ENCODE measurements at places on chromosomes 7 and 10. TPM values are rescaled to one million over a fixed set of nuclear protein-coding genes. Genes with fewer than 3 reads are reported as not detected.

DNA sequence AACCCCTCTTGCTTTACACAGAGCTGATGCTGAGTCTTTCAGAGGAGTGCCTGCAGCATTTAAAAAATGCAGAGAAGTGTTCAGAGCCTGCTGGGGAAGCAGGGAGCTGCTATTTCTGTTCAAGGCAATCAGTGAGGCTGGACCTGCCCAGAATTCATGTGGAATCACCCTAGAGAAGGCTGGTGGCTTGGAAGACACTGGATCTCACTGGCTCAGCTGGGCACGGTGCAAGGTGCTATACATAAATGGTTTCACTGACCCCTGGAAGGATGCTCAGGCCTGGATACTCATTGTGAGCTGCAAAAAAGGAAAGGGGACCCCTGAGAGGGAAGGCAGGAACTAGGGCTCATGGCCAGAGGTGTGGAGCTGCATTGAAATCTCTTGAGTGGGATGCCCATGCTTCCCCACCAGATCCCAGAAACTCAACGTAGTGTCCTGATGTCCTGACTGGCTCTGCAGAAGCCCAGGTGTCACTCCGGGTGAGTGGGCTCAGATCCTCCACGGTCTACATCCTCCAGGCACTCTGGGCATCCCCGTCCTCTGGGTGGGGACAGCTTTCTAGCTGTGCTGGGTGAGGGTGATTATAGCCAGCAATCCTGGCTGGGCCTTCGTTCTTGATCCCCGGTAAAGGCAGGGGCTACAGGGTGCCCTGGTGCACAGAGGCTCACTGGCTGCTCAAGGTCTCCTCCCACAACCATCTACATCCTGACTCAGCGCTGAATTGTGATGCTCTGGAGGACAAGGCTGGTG lies 77.2 kb upstream of the TNS3 start:
- no peak for DNase-seq

DNA sequence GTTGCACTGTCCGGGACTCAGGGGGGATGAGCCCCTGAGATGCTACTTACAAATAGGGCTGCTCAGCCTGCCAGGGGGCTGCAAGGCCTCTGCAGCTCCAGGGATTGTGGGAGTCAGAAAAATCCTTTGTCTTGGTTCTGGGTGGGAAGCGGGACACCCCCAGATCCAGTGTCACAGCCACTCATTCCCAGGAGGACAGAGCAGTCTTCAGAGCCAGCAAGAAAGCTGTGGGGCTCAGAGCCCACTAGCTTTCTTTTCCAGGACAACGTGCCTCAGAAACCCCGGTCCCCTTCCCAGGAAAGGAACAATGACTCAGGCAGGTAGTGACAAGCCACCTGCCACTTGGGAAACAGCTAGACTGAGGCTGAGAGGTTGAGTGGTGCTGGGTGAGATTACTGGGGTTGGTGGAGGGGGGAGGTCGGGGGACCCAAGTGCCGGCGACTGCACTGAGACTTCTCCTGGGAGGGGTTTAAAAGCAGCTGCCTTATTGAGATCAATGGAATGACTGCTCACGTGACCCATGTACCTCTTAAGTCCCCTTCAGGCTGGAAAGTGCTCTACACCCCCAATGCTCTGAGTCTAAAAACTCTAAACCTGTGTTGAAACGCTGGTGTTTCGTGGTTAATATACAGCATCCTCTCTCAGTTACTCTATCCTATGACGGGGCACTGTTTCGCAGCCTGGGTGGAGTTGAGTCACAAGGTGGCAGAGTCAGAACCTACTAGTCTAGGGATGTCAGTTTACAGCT lies 123.6 kb downstream of the UBE2H start:
- DNase-seq = no peak

DNA sequence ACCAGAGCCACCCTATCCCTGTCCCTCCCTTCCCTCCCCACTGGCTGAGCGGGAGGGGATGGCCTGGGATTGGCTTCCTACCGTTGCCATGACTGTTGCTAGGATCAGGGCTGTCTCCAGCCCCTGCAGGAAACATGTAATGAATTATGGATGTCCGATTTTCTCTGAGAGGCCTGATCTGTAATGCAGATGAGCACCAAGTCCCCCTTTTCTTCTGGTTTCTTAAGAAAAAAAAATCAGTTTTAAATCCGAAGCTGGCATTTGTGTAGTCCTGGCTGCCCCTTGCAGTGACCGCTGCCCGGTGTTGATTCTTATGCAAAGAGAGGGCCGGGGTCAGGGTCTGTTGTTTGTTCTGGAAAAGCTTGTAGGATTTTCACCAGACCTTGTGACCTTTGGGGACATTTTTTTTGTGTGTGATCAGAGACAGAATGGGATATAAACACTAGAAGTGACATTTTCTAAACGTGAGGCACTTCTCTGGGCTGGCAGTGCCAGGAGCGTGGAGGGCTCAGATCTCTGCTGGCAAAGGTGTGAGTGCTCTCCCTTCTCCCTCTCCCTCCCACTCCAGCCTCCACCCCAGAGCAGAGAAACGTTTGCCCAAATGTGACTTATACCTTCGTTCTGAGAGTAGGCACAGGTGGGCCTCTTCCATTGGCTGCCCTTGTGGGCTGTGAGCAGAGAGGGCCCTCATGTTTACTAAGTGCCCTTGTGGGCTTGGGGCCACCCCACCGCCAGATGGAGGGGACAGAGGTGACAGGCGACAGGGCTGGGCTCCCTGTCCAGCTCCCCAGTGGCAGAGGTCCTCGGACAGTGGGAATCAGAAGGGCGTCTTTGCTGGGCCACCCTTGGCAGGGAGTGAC lies 127.5 kb downstream of the DNAJB6 start:
- no peak for DNase-seq

- DNase-seq = no peak
Observed at GRCh38 chr7:12839508-12840153, 152.2 kb downstream of the ARL4A start.

DNA sequence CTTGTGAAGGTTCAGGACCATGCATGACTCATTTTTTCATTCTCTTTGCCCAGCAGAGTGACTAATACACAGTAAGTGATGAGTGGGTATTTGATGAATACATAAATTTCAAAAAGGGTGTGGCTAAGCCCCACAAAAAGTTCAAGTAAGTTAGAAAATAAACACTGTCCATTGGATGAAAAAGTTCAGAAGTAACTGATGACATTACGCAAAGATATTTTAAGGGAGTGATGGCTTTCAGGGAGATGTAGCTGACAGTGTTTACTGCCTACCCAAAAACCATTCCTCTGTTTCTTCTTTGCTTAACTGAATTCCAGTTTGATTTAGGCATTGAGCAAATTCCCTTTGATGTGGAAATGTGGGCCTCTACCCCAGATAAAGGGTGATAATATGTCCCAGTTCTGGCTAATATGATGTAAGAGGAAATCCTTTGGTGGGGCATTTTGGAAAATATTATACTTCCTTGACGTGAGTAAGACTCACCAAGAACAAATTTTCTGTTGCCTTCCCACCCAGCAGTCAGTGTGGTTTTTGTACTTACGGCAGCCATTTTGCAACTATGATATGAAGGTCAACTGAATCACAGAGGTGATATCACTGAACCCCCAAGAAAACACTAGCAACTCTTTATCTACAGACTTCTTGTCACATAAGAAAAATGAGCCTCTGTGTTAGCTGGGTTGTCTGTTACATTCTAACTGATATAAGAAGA lies 29.0 kb upstream of the EBLN1 start:
- DNase-seq = no peak

DNA sequence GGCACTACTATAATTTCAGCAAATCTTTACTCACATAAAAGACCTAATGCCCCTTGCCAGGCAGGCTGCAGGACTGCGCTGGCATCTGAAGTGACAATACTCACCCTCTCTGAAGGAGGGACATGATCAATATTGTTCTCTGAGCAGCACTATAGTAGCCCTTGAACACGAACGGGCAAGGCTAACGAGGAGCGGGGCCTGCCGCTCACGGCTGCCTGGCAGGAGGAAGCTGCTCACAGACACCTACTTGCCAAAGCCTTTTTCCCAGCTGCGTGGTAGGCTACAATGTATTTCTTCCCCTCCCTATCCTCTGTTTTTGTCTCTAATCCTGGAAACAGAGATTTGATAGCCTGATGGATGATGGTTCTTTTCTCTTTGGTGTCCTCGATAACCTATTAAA lies 19.9 kb downstream of the PUS7 start:
- no peak for DNase-seq

DNA sequence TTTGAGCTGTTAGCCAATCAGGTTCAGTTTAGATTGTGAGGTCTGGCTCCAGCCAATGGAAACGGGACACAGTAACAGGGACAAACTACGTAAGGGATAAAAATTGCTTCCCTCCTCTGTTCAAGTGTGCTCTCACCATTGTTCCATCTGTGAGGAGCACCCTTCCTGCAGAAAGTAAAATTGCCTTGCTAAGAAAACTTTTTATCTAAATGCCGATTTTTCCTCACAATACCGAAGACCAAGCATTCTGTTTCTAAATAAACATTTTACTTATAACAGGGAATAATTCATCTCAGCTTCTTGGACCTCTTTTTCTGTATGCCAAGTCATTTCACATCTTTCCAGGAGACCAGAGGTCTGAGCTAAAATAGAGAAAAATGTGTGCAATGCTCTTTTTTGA lies 59.6 kb upstream of the ZRANB1 start:
- DNase-seq = no peak

GRCh38 chr10:72134785-72135767 lies 46.7 kb upstream of the SPOCK2 start:
- DNase-seq = no peak

DNA sequence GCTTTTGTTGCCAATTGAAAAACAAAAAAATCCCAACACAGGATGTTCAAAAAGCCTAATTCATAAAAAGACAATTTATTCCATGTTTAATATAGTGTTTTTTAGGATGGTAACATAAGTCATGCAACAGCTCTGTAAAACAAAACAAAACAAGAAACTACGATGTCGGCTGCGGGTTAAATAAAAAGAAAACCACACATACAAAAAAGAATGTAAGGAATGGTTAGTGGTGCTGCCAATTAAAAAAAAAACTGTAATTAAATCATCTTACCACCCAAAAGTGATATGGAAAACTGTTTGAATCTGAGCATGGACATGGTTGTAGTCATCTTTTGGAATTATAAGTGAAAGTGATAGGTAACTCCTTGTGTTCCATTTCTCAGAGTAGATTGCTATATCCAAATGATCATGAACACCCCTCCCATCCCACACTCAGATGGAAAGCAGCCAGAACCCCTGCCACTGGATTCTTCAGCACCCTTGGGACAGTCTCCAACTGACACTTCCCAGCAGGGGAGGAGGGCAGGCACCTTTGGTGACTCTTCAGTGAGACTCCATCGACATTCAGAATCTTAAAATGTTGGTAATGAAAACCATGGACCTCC lies 14.3 kb upstream of the DAGLB start:
- DNase-seq = no peak

DNA sequence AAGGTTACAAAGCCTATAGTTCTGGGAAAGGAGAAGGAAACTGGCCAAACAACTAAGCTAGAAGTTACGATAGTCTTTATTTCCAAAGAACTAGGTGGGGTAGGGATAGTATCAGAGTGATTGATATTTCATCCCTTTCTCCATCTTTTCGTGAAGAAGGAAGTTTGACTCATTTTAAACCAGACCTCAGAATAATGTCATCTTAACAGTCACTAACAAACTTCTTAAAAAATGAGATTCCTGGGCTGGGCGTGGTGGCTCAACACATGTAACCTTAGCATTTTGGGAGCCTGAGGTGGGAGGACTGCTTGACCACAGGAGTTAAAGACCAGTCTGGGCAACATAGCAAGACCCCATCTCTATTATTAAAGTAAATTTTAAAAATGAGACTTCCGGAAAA lies 69.4 kb downstream of the ARL4A start:
- no peak for DNase-seq

DNA sequence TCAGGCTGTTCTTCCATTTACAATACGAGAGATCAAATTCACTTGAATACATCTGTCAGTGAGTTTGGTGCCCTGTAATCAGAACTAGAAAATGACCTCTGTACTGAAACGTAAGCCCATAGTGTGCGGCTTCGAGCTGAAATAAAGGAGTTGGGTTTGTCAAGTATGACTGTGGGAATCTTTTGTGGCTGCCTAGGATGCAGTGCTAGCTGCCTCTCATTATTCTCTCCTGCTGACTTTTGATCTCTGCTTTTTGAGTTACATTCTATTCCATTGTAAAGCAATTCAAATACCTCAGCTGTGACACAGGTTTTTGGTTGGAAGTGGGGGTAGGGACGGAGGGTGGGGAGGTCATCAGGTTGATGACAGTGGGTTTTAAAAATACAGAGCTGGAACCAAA lies 40.4 kb downstream of the ICA1 start:
- no peak for DNase-seq

DNA sequence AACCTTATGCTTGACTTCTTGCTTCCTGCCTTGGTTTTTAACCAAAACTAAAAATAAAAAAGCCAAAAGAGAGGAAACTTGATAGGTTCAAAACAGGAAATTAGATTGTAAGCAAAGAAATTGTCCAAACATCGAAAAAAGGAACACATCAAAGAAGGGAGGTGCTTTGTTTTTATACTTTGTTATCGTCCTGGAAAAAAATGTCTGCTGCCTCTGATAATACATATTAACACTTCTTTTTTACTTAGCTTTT lies 286.6 kb upstream of the C7orf33 start:
- DNase-seq = no peak

DNA sequence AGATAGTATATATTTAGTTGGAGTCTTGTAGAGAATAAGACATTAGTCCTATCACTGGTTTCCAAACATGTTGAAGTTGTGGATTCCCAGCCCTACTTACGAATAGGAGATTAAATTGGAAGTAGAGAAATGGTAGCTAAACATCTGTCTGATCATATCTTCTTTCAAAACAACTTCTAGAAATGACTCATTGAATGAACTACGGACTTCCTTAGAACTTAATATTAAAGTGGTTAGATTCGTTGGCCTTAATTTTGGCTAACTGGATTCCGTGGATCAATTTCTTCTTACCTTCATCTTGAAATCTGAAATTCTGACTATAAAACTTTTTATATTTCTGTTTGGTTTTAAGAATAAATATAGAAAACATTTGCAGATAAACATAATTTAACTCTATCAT lies 3.4 kb downstream of the PHF14 start:
- no peak for DNase-seq

DNA sequence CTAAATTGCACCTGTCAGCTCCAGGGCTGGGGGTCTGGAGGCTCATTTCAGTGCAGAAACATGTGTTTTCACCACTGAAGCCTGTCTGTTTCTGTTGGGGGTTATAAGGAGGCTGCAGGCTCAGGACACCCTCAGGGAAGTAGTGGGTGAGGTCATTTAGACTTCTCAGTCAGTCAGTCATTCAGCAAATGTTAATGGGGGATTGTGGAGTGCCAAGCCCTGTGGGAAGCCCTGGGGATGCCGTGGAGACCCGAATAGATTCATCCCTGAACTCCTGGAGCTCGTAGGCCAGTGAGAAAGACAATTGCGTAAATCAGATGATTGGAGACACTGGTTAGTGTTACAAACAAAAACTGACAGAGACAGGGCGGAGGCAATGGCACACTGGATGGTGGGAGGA lies 19.2 kb downstream of the LHPP start:
- no peak for DNase-seq

The CLDN3 gene
- 69.2 TPM for polyA plus RNA-seq

The MYL10 gene
- polyA plus RNA-seq = 0.36 TPM

The ZNF239 gene
- 11.7 TPM for polyA plus RNA-seq

The EVX1 gene
- not detected for polyA plus RNA-seq

The ANKRD7 gene
- 2.3 TPM for polyA plus RNA-seq

The UCMA gene
- polyA plus RNA-seq = not detected

Measured in renal pelvis (tissue), 12 donors.